ENCODE measurements at places on chromosomes 1 and 21.

GRCh38 chr21:31592516-31592915 lies 67.0 kb upstream of the SOD1 start:
- DNase-seq = no peak

DNA sequence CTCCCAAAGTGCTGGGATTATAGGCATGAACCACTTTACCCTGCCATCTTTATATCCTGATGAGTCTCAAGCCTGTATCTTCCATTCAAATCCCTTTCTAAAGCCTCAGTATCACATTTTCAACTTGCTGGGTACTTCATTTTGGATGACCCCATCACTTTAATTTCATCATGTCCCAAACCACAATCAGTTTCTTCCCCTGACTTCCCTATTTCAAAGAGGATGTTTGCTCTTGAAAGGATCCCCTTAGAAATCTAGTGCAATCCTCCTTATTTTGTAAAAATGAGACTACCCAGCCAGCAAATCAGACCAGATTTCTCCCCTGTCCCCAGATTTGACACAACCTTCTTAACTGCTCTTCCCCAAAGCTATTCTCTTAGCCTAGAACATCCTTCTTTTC lies 7.0 kb upstream of the TRIT1 start:
- peak; percentile 30 for DNase-seq

DNA sequence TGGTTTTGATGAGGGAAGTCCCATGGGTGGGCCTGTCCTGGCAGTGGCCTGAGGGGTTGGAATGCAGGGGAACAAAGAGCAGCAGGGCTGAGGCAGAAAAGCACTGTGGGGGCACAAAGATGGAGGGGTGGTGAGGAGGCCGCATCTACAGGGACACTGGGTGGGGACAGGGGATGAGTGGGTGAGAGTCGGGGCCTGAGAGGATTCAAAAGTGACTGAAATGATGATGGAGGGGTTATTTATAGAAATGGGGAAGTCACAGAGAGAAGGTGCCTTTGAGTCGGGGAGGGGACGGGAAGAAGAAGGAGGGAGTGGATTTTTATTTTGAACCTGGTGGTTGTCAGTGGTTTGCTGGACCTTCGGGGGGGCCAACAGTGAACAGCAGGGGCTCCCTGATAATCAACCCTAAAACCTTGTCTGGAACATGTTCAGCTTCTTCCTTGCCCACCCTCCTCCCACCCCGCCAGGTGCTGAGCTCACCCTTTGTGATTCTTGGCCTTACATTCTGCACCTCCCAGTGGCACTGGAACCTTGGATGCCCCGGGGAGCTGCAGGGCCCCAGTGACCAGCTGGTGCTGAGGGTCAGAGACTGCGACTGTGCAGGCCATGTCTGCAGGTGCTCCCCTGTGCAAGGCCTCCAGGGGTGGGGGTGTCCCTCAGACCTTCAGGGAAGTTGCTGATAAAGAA lies 42.9 kb downstream of the IER5 start:
- DNase-seq = no peak

DNA sequence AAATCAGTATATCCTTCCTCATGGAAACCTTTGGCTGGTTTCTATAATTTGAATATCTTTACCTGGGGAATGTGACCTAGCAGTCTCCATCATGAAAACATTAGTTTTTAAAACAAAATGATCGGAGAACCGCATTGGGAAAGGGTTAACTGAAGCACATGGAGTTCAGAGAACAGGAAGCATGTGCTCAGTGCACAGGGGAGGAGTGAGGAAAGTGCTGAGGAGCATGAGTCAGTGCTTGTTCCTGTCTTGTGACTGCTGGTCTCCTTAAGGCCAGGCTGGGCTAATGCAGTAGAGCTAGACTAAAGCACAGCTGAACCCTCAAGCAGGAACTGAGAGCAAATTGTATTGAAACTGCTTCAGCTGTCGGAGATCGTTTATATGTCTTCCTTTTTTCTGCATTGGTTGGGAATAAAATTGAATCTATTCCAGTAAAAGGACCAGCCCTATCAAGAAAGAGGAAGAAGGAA lies 5.8 kb downstream of the IFI16 start:
- DNase-seq = peak; percentile 83

DNA sequence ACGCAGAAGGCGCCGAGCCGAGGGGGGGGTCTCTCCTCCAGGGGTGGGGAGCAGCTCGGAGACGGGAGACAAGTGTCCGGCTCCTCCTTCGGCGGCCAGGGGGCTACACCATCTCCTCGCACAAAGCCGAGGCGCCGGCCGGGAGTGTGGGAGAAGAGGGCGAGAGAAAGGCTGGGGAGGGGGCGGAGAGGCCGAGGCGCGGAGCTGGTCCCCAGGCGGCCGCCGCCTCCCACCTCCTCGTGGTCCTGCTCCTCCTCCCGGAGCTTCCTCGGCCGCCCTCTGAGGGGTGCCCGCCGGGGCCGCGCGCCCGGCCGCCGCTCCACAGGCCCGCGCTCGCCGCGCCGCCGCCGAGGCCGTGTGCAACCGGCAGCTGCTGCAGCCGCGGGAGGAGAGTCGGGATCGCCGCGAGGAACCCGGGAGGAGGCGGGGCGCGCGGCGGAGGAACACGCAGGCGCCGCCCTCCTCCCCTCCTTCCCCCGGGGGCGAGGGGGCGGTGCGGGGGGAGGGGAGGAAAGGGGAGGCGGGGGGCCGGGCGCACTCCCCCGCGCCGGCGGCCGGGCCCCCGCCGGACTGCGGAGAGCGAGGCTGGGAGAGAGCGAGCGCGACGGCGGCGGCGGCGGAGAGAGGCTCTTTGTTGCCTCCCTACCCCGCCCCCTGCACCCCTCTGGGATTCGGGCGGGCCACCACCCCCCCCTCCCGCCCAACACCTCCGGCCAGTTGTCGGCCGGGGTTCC lies at the start of gene ENAH:
Gene ENAH (minus strand): TSS at position 395 of the 734 bp plus-strand sequence. CDS start 433 bp downstream, outside the sequence.
- DNase-seq = peak; percentile 87

DNA sequence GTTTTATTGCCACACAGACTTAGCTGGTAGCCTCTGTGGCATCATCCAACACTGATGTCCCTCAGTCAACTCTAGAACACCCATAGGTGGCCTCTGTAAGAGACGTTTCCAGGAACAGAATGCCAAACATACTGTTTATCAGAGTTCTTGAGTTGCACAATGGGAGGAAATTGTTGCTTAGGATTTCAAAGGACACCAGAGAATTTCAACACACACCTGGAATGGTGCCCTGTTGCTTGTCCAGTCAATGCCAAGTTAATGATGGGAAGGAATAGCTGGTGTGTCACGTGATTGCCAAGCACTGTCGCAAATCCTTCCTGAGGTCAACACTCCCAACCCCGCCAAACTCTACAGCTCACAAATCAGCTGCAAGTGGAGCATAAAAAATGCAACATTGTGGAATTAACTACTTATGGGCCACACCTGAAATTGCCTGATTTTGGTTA lies 28.6 kb upstream of the DUSP23 start:
- peak; percentile 4 for DNase-seq
